AML-193 (cell line): ENCODE measurements at places on chromosomes 13 and 19.

- no peak for DNase-seq
Observed at GRCh38 chr13:107832500-107833100, 382.7 kb downstream of the LIG4 start.

DNA sequence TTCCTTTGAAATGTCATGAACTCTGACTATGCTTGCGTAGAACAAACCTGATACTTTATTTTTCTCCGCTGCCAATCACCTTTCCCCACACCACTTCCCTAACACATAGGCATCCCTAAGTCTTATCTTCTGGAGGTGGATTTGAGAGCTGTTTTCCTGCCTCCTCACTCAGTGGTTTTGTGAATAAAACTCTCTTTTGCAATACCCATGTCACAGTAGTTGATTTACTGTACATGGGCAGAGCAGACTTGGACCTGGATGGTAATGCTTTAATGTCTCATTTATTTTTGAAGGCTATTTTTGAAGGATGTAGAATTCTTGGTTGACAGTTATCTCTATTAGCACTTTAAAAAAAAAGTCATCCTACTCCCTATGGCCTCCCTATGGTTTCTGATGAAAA lies 881.8 kb downstream of the SLITRK5 start:
- DNase-seq = no peak

DNA sequence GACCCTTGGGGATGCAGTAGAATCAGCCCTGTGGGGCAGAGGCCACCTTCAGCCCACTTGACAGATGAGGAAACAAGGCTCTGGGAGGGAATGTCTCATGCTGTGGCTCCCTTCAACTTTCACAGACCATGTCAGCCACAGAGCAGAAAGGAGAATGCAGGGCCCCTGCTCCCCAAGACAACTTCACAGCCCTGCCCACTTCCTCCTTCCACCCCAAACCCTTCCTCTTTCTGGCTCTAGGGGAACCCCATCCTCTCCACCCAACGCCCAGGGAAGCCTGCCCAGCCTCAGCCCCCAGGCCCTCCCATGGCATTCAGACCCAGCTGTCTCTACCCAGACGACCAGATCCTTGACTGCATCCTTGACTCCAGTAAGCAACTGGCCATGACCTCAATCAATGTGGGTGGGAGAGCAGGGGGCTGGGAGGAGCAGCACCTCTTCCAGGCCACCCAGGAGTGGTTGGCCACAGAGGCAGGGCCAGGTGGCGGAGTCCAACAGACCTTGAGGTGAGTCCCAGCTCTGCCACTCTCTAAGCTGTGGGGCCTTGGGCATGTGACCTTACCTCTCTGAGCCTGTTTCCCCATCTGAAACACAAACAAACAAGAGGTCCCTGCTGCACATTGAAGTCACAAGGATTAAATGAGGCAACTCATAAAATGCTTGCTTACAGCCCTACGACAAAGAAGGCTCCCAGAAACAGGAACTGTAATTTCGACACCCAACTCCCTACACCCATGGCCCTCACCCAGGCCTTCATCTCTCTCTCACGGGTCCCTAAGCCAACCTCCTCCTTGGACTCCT lies 15.8 kb downstream of the DEDD2 start:
- peak; percentile 91 for DNase-seq

GRCh38 chr13:111202745-111203144 lies 87.6 kb downstream of the ARHGEF7 start:
- no peak for DNase-seq

GRCh38 chr13:79384022-79384610 lies 21.9 kb downstream of the RBM26 start:
- DNase-seq = no peak

DNA sequence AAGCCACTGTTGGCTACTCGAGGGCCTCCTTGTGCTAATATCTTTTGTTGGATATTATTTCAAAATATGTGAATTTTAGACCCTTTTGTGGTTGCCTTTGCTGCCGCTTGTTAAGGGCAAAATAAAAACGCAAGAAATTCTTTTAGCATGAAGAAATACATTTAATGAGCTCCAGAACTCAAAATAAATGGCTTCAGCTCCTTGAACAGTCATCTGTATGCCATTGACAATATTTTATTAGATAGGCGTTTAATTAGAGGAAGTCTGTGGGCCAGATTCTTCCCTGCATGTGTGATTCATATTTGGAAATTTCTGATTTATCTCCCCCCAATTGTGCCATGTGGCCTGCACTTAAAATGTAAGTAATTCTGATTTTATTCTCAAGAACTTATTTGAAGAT lies 177.2 kb downstream of the STK24 start:
- no peak for DNase-seq

DNA sequence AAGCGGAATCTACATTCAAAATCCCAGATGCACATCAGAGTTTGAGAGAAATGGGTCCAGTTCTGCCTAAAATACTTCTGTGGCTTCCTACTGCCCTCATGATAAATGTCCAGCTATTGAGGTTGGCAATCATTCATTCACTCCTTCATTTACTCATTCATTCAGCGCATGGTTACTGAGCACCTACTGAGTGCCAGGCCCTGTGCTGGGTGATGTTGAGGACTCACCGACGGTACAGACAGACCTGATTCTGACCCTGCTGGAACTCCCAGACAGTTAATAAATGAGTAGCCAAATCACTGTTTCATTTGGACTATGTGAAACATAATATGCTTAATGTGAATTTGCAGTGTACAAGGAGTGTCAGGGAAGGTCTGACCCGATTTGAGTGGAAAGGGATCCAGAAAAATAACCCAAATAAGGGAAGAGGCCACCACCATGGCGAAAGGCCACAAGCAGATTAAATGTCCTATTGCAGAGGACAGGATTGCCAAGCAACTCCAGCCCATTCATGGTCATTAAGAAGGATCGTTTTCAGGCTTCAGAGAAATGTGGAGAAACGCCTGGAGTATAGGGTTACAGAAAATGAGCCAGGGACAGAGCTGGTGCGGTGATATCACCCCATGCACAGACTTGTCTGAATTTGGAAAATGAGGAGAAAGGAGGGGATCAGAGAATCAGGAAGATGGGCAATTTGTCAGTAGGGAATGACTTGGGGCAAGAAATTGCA lies 20.5 kb downstream of the DYRK1B start:
- DNase-seq = no peak

DNA sequence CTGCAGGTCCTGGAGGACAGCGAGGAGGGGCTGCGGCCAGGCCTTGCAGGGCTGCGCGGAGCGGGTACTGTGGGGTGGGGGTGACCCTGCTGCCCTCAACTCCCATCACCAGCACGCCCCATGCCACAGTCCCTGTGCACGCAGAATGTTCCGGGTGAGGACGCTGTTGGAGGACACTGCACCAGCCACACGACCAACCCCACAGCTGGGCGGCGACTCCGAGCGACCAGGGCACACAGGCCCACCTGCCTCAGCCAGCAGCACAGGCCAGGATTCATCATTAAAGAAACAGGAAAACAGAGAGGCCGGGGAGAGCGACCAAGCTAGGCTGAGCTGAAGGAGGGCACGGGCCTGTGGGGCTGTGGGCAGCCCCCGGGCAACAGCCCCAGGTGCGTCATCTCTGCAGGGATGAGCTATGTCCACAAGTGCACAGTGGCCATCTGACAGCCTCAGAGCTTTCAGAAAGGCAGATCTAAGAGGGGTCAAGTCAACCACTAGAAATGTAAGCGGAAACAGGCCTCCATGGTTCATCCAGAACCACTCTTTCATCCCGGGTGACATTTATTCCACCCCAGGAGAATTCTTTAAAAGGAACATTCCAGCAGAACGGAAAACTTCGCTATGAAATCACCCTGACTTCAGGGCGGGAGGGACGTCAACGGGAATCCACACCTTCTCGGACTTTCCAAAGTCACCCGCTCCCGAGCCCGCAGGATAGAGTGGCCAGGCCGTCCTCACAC lies 1.5 kb downstream of the GAS6 start:
- DNase-seq = no peak

DNA sequence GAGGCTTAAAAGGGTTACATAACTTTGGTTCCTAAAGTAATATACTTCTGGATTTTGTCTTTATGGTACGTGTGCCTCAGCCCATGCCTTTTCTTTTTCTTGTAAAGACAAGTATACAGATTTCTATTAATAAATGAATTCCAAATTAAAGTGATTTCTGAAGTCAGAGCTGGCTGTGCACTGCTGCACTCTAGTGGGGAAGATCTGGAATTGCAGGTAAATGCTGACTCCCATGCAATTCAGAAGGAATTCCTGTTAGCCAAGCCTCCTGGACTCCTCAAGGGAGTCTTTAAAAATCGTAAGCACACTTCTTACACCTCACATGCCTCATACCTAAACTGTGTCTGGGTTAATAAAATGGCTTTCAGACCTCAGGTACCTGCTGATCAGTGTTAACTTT lies 118.4 kb upstream of the SLC7A1 start:
- peak; percentile 25 for DNase-seq

GRCh38 chr13:113325779-113326178 lies 28.7 kb downstream of the LAMP1 start:
- DNase-seq = no peak
